ENCODE measurements at places on chromosomes 12 and 14. TPM values are rescaled to one million over a fixed set of nuclear protein-coding genes. Genes with fewer than 3 reads are reported as not detected.

Gene CEBPE
- 0.16 TPM for total RNA-seq

Gene ASCL1
- total RNA-seq, result not detected

Gene HOXC11
- total RNA-seq, result not detected

Gene SYNDIG1L
- not detected for total RNA-seq

Gene MYO1H
- total RNA-seq, result not detected

Gene CAPZA3
- total RNA-seq, result not detected

Measured in CD8-positive, alpha-beta memory T cell (primary cell).